ENCODE measurements at places on chromosomes 11 and 22.
A peak's percentile ranks its signal among the peaks of the same experiment; 100 is the strongest.

- no peak for DNase-seq
These were observed 3.0 kb downstream of the ELMOD1 start for GRCh38 chr11:107593951-107594350.

- no peak for DNase-seq
These were observed 15.9 kb downstream of the CCDC82 start for GRCh38 chr11:96373826-96374225.

DNA sequence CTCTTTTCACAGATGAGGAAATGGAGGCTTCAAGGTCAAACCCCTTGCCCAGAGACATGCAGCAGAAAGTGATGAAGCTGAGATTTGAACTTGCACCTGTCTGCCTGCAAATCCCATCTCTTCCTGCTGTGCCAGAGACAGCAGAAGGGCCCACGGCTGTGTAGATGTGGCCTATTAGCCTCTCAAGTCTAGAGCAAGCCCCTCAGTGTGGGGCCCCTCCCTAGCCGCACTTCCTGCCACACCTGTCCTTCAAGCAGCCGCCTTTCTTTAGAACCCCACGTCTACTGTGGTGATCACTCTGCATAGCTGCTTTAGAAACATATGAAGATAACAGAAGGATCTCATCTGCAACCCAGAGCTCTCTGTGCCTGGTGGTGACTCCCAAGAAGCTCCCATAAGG lies 41.2 kb upstream of the JAM3 start:
- no peak for DNase-seq

GRCh38 chr22:48863965-48864528 lies 963.6 kb downstream of the BRD1 start:
- no peak for DNase-seq

- DNase-seq = peak; percentile 55
These were observed 11.4 kb downstream of the BCL9L start for GRCh38 chr11:118914178-118914918.

- DNase-seq = no peak
These were observed 44.4 kb upstream of the BARX2 start for GRCh38 chr11:129331217-129331616.

DNA sequence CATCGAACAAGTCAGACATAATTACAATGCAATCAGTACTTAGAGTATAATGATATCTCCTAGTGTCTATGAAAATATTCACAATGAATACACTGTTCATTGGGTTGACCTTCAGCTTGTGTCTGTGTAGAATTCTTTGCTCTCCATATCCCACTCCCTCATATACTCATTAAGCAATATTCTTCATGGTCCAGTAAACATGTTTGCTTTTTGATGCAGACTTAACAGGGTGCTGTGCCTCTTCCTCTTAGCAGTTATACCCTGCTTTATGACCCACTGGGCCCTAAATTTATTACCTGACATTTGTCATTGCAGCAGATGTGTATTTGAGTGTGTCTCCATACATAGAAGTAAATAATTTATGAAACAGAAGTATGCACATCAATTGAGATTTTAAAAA lies 352.5 kb upstream of the CCDC179 start:
- DNase-seq = no peak

DNA sequence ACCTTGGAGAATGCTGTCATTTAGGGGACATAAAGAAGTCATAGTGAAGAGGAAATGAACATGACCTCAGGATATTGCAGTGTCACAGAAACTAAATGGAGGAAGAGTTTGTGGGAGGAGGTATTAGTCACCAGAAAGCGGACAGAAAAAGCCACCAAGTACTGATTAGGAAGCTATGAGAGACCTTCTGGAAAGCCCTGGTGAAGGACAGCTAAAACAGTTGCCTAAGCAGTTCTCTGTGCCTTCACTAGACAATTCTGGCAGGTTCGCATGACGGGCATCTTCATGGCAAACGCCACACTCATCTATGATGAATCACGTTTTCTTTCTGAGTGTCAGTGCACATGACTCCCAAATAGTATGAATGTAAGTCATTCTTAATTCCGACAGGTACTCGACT lies 325.8 kb downstream of the C11orf87 start:
- no peak for DNase-seq

GRCh38 chr11:57571606-57572005 lies 4.1 kb upstream of the UBE2L6 start:
- no peak for DNase-seq

- DNase-seq = no peak
These were observed at the start of gene VWCE for GRCh38 chr11:61294717-61295595. VWCE (minus strand) TSS chr11:61295316; CDS start chr11:61295037, 279 bp downstream.

GRCh38 chr11:18313965-18314763 lies 7.8 kb downstream of the HPS5 start:
- no peak for DNase-seq

DNA sequence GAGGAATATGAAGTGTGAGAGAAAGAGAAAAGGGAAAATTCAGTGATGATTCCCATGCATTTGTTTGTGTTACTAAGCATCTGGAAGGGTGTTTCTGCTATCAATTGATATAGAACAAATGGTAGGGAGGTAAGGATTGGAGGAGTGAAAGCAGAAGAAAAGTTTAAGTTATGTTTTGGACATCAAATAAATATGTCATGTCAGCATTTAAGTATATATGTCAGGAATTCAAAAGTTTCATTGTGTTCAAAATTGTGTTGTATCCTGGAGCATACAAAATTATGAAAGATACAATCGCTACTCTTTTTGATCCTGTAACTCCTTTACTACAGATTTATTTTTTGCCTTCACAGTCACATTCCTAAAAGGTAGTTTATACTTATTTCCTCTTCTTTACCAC lies 885.8 kb downstream of the KCNA4 start:
- no peak for DNase-seq

- no peak for DNase-seq
These were observed 33.4 kb upstream of the GLYATL1 start for GRCh38 chr11:58905721-58906547.

DNA sequence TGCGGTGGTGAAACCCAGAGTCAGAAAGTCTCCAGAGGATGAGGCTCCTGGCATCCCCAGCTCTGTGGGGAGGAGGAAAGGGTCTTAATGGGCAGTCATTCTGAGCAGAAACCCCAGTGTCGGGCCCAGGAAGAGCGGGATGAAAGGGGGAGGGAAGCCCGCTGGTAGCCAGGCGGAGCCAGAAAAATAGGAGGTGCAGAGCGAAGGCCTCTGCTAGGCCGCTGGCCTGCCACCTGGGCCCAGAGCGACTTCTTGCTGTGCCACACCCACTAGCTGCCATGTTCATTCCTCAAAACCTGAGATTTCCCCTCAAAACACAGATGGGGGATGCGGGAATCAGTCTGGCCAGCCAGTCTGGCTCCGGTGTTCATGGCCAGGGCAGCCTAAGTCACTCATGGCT lies 650 bp upstream of the POU2AF3 start:
- DNase-seq = no peak

DNA sequence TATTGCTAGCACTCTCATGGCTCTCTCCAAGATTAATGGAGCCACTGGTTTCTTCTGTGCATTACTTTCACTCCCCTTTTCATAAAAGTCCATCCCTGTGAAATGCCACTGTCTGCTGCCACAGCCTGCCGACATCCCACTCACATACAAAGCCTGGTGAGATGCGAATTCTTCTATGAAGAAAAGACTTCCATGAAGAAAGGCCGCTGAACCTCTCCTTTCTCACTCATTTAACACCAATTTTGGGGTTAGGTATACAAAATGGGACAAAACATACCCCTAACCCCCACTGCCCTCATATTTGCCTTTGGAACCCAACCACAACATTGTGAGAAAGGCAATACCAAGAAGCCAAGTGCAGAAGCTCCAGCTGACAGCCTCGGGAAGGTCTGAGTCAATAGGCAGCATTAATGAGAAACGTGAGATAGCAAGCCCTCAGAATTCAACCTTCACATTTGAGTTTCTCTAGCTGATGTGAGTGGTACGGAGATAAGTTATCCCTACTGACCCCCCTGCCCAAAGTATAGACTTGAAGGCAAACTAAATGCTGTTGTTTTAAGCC lies 156.4 kb downstream of the ATG16L2 start:
- DNase-seq = no peak

DNA sequence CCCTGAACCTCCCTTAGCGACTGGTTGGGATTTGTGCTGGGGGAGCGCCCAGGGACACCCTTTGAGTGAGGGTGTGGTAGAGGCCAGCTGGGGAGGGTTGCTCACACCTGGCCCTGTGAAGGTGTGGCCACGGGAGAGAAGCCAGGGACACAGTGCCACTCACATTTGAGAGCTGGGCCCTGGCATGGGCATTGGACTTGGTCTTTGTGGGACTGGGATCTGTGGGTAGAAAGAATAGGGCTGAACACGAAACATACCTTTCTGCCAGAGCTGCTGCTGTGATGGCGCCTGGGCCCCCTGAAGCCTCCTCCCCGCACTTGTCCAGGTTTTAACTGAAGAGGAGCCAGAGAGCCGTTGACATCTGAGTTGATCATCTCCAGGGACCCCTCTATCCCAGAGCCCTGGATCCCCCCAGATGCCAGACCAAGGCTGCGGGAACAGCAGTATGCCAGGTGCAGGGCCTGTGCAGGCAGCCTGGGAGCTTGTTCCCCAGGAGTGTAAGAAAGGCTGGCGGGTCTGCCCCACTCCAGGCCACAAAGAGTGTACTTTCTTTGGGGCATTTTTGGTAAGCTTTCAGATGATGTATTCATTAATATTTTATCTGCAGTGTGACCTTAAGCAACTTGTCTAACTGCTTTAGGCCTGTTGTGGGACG lies 284.1 kb downstream of the TBC1D22A start:
- no peak for DNase-seq

DNA sequence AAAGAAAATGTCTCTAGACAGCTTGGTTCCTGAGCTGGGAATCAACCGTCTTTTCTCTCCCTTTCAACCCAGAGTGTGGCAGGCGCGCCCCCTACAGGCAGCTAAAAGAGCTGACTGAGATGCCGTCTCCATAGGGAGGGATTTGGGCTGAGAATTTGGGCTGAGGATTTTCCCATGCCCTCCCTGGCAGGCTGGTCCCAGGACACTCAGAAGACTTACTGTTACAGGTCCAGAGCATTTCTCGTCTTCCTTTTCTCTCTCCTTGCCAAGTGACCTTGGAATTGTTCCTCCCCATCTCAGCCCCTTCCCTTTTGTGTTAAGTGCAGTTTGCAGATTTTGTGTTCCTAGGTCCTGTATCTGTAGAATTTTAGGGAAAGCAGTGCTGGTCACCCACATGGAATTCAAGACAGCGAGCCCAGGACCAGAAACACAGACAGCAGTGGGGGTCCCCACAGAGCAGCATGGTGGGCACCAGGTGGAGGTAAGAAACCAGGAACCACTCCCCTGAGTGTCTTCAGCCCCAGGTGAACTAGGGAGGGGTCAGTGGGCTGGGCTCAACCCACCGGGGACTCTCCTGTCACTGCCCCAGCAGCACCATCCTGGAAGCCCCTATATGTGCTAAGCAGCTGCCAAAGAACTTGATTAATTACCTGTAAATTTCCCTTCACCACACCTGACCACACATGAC lies 9.9 kb upstream of the IGLL5 start:
- DNase-seq = no peak

DNA sequence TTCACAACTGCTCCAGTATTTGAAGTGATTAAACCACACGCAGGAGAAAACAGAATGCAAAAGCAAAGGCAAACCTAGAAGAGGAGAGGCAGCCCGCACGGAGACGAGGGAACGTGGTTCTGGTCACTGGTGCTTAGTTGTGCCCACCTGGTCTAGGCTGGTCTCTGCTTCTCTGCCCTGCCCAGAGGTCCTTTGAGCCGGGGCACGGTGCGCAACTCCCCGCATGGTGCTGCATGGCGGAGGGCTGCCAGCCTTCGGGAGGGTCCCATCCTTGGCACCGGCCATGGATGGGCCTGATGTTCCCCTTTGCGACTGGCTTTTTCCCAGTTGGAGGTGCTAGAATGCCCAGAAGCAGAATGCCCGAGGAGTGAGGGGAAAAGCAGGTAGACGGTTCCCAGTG lies 46.1 kb downstream of the KCNC1 start:
- DNase-seq = no peak

- DNase-seq = no peak
These were observed 277.3 kb downstream of the CASP12 start for GRCh38 chr11:104620991-104621390.

DNA sequence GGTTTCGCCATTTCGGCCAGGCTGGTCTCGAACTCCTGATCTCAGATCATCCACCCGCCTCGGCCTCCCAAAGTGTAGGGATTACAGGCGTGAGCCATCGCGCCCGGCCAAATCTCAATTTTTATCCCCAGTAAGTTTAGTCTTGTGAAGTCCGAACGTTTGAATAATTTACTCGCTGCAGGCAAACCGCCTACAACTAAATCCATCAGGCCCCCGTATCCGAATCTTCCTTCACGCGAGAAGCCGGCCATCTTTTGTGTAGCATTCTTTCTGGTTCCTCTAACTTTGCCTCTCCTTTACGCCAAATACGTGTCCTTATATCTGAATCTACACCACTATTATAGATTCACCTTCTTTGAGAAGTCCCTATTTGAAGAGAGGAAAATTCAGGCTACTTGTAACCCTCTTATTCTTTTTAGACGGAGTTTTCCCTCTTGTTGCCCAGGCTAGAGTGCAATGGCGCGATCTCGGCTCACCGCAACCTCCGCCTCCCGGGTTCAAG lies 581 bp upstream of the EIF3L start:
- DNase-seq = no peak

DNA sequence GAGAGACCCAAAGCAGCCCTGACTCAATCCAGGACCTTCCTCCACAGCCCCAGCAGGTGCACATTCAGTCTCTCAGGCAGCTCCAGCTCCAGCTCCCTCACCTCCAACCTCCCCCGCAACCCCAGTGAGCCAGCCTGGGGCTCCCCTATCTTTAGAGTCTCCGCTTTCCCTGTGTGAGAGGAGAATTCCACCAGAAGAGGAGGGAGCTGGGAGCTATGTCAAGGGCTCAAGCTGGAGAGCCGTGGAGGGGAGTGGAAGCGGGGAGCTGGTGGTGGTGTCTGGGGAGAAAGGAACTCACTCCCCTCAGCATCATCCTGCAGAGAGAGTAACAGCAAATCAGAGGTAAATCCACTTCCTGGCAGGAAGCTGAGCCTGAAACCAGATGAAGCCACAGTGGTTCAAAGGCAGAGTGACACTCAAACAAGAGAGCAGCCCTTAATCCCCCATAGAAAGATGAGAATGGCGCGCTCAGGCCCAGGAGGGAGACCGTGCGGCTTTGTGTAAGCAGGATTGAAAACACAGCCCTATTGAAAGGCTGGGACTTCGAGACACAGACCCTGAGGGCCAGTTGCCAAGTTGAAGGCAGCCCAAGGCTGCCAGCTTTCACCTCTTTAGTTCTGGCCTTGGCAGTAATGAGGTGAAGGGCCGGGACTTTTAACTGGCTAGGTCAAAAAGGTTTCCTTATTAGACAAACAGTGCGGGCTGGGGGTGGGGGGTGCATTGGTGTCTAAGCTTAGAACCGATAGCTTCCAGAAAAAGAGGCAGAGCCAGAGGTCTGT lies 21.4 kb upstream of the CDON start:
- DNase-seq = no peak

- DNase-seq = no peak
These were observed 7.5 kb downstream of the CFL1 start for GRCh38 chr11:65850217-65851082.

Measured in NCI-H1048 (cell line).